ENCODE measurements at places on chromosomes 5 and 9. TPM values are rescaled to one million over a fixed set of nuclear protein-coding genes. Genes with fewer than 3 reads are reported as not detected.

Gene IZUMO3
- not detected for total RNA-seq

Gene TAF11L14
- not detected for total RNA-seq

GRCh38 chr5:134174841-134175839 lies 1.6 kb downstream of the SKP1 start:
- DNase-seq: no peak

Gene IFNW1
- total RNA-seq: not detected

GRCh38 chr9:72749276-72749675 lies 203.6 kb downstream of the ALDH1A1 start:
- DNase-seq: peak; percentile 24

Gene THBS4
- total RNA-seq: 8.2 TPM

DNA sequence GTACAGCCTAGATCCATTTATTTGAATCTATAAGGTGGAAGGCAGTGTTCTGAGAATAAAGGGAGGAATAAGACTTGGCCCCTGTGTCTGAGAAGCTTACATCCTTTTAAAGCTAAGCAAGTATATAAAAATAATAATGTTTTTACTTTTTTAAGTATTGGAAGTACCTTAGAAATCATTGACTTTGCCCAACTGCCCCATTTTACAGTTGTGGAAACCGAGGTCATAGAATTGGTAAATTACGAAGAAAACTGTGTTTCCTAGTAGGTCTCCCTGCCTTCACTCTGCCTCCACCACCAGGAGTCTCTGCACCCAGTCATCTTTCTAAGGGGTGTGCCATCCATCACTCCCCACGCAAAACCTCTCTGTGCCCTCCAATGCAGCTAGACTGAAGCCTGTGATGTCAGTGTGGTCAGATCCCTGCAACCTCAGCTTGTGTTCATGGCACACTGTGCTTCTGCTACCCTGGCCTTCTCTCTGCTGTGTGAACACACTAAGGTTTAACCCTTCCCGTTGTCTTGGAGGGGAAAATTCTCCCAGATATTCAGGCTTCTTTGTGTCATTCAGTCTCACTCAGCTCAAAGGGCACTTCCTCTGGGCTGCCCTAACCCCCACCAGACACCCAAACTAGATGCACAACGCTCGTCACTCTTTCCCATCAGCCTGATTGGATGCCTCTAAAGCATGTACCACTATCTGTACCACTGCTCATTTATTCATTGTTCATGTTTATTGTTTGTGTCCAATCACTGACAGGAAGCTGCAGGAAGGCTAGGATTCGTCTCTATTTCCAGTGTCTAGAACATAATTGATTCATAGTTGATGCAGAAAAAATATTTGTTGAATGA lies 18.2 kb downstream of the ADRB2 start:
- DNase-seq: no peak

DNA sequence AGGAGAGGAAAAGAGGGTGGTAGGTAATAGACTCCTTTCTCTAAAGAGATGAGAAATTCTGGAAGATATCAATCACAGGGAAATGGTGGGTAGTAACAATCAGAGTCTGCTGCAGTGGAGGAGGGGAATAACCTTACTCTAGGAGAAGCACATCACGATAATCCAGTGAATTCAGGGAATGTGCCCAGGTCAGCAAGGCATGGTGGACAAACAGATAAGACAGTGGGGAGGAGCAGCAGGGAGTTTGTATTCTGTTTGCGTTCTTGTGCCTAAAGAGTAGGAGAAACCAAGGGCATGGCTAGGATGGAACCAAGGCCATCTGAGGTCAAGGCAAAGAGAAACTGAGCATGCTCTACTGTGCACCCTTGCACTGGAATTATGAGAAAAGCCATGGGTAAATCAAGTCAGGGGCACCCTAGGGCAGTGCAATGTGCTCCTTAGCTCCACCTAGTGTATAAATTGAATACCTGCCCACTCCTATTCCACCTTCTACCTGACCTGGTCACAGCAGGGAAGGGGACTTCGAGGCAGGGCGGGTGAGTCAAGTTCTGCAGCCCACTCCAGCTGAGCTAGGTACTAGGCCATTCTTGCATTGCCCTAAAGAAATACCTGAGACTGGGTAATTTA lies 31.6 kb downstream of the RETREG1 start:
- DNase-seq: no peak

All from left colon (tissue), 2 donors.